ENCODE measurements at places on chromosomes 16 and 17.

DNA sequence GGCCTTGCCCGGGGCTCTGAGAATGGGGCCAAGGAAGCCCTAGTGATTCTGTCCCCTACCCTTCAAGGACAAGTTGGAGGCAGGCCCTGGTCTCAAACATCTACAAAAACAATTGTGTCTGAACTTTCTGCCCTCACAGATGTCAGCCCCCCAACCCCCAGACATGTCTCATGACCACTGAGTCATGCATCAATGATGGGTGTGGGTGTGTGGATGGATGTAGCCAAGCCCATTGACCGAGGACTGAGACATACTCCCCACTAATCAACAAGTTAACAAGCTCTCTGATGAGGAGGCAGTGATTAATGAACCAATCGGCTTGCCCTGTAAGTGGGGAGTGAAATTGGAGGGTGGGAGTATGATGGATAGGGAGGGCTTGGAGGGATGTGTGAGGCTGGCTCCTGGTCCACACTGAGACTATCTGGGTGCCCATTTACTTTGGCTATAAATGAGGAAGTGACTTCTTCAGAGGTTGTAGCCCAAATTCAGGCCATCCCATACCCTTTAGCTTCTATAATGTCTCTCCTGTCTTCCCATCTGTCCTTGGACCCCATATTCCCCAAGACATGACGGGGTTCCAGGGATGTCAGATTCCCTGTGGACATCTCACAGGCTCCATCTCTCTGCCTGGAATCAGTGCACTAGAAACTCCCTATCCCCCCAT is 97.1 kb upstream of the TMEM97 start:
- no peak for DNase-seq

- DNase-seq: no peak
Measured at GRCh38 chr17:33521784-33522183, 228.7 kb upstream of the ASIC2 start.

DNA sequence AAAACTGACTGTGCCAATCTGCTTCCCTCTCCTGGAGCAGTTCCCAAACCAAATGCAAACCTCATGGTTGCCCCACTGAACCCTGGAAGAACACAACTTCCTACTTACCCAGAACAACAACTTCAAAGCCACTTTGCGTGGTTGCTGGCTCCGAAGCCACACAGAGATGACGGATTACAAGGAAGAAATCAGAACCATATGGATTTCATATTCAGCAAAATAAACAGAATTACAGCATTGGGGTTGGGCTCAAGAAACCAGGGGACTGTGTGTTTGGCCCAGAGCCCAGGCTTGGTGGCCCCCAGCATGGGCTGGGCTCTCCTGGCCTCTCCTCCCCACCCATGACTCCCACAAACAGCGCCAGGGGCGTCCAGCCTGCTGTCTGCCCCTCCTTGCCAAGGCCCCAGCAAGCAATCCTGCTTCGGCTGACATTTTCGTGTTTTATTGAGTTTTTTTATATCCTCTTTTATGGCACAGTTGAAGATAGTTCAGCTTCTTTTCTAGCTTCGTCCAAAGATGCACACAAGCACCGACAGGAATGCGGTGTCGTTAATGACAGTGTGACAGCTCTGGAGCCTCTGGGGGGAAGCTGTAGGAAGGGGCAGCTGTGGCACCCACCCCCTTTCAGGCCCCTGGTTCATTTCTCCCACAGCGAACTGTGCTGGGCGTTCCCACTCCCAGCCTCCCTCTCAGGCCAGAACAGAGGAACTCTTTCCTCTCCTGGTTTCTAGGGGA is 137.1 kb downstream of the GAS7 start:
- peak; percentile 85 for DNase-seq

DNA sequence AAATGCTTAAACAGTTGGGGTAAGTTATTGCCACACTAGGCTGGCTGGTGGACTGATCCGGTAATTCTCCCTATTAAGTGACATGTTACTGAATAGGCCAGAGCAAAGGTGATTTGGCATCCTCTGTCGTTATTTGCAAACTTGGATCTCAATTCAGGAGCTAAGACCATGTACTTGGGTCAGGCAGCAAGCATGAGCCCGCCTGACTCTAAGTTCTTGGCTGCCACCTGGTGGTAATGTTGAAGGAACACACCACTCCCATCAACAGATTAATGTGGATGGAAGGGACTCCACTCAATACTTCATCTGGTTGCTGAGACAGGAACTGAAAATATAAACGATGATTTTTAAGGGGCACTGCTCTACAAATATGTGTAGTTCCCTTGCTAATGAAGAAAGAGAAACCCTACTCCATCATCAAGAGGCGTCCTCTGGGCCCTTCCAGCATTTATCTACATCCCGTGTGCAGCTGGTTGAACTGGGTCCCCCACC is 70.8 kb downstream of the EMP2 start:
- peak; percentile 75 for DNase-seq

DNA sequence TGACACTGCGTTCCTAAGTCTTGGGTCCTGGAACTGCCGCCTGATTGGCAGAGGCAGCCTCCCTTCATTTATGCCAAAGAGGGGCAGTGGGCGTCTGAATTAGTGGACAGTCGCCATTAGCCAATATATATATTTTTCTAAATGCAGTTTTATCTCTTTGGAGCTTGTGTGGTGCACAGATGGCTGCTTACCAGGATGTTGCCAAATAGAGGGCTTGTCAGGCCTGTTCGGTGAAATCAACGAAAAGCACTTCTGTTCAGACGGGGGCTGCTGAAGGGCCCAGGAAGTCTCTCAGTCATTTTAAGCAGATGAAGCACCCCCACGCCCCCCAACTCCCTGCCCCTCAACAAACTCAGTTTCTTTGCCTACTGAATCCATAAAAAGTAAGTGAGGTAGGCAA is 66.0 kb downstream of the RAP1GAP2 start:
- DNase-seq: no peak

DNA sequence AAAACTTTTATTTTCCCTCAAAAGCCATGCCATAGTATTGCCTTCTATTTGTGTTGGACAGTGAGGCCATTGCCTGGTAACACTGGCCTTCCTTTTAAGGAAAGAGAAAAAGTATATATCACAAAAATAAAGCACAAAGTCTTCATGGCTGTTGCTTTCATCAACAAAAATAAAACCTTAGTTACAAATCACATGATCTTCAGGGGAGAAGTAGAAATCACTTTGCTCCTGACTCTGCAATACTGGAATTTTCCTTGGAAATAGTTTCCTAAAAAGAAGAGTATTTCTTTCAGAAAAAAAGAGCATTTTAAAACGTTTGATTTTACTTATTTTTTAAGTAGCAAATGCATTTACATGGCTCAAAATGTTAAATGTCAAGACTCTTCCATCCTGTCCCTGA is 41.9 kb downstream of the FAM20A start:
- no peak for DNase-seq

DNA sequence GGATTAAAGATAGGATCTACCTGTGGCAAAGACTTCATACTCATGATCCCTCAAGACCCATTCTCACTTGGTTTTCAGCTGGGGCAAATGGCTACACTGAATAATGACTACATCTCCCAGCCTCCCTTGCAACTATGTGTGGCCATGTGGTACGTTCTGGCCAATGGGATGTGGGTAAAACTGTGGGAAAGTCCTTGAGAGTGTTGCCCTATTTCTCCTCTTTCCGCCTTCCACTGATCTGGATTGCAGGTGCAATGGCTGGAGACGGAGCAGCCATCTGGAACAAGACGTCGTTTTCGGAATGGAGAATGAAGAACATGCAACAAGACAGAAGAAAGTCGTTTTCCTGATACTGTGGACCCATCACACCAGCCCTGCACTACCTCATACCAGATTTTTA is 48.5 kb downstream of the HAPSTR1 start:
- DNase-seq: peak; percentile 31

DNA sequence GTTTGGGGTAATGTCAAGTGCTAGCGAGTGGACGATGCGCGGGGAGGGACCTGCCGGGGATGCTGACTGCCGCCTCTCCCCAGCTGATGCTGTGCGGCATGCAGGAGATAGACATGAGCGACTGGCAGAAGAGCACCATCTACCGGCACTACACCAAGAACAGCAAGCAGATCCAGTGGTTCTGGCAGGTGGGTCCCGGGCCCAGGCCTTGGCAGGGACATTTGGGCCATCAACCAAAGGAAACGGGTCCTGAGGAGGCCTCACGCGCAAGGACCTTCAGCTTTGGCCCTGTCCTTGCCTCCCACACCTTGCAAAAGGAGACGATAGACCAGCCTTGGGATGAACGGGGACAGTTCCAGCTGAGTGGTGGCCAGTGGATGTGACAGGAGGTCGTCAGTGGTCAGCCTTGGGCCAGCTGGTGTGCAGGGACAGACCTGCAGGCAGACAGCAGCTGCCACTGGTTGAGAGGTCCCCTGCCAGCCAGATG is 13.6 kb upstream of the CLEC18A start:
- DNase-seq: peak; percentile 32

DNA sequence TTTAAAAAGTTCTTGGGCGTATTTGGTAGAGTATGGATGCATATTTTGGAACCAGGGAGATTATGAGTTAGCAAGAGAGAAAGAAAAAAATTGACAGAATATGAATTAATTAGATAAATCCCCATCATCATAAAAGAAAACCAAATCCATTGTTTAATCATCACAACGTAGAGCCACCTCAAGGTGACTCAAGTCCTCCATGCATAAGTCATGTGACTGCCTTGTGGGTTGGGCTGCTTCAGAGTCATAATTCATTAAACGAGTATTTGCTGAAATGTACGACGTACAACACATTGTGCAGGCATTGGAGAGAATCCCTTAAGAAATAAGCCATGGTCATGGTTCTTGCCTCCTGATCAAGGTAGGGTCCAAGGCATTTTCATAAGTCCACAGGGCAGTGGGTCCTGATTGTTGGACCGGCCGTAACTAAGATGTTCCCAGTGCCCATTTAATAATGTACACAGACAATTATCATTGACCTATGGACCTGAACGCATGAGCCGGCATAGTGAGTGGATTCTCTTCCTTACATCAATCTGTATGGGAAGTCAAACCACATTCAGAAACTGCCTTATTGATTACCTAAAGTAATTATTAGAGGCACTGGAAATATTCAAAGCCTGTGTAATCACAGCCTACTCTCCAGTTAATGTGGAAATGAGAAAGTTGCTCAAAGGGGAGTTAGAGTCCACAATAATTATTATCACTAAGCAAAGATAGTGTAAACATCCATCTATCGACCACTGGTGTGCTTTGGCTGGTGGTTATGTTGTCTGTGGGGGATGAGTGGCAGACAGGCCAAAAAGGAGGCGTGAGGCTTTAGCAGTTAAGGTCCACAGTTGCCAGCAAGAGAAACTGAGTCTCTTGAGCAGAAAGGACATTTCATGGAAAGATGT is 165.4 kb downstream of the PITPNC1 start:
- no peak for DNase-seq

- DNase-seq: no peak
Measured at GRCh38 chr17:79720705-79721292, 9.9 kb upstream of the ENPP7 start.

DNA sequence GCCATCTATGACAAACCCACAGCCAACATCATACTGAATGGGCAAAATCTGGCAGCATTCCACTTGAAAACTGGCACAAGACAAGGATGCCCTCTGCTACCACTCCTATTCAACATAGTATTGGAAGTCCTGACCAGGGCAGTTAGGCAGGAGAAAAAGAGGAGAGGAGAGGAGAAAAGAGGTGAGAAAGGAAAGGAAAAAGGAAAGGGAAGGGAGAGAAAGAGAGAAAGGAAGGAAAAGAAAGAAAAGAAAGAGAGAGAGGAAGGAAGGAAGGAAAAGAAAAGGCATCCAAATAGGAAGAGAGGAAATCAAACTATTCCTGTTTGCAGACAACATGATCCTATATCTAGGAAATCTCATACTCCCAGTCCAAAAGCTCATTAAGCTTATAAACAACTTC is 11.5 kb downstream of the STX8 start:
- DNase-seq: no peak

- no peak for DNase-seq
Measured at GRCh38 chr17:10620823-10621222, 36.3 kb downstream of the MYH3 start.

DNA sequence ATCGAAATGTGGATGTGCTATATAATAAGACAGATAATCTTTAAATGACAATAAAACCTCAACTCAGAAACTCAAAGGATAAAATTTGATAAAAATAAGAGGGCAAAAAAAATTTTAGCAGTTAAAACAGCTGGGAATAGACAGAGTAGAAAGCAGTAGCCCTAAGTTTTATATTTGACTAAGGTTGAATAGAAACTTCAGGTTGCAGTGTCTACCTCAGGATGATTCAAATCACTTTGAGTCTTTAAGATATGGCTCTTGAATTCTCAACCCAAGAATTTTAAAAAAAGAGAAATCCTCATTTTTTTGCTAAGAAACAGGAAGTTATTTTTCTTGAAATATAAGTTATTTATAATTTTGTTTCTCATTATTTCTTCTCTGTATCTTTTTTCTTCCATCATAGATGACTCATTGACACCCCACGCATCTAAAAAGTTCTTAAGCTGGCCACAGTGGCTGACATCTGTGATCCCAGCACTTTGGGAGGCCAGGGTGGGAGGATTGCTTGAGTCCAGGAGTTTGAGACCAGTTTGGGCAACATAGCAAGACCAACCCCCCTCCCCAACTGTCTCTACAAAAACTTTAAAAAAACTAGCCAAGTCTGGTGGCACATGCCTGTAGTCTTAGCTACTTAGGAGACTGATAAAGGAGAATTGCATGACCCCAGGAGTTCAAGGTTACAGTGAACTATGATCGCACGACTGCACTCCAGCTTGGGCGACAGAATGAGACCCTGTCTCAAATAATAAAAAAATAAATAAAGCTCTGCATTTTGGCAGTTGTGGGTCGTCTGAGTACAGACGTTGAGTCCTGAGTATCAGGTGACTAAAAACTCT is 23.9 kb downstream of the NFAT5 start:
- DNase-seq: no peak

- DNase-seq: no peak
Measured at GRCh38 chr17:54694287-54694887, 206.3 kb upstream of the TOM1L1 start.

All from fibroblast of skin of abdomen (primary cell).